NCI-H460 (cell line): ENCODE measurements at places on chromosomes 2 and 18.

DNA sequence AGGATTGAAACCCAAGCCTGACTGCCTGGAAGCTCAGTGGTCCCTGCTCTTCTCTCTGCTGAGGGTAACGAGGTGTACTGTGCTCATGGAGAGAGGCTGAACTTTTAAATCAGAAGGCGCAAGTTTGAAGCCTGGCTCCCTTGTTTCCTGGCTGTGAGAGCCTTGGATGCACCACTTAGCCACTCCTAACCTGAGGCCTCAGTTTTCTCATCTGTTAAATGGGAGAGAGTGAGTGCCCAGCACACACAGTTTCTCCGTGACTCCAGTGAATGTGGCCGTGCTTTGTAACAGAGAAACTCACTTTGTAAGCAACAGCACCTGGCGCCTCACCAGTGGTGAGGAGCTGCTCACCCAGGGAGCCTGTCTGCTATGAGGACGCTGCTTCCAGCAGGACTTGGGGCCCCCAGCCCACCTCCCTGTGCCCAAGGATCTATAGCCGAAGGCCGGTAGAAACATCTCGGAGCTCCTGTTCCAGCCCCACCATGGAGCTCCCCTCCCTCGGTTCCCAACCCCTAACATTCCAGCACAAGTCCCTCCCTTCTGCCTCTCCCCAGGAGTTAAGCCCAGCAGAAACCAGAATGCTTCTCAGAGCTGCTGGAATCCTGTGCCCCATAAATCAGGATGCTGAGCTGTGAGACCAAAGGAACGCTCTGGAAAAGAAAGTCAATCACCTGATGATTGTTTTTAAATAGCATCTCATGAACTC, 20.3 kb upstream of the KCNK3 start:
- DNase-seq = no peak

DNA sequence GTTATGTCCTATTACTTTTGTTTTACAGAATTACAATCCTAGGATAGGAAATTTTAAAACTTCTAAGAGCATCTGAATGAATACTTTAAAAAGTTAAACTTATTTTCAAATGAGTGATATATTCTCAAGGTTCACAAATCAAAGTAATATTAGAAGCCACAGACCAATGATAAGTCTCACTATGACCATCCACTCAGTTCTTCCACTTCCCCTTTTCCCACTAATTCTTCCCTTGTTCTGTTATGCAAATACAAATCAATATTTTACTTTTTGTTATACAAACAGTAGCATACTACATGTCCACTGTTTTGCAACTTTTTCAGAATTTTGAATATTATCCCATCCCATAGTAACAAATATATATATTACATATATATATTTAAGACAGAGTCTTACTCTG, 20.2 kb downstream of the USP37 start:
- no peak for DNase-seq

GRCh38 chr18:36169938-36170337, 17.4 kb upstream of the MOCOS start:
- no peak for DNase-seq

GRCh38 chr2:199460846-199461710, 3.3 kb upstream of the SATB2 start:
- DNase-seq = no peak

GRCh38 chr2:15668611-15669305, 77.1 kb downstream of the DDX1 start:
- no peak for DNase-seq

GRCh38 chr2:216017365-216017764, 4.0 kb upstream of the MREG start:
- no peak for DNase-seq

GRCh38 chr18:21129566-21130216, 18.1 kb upstream of the ROCK1 start:
- no peak for DNase-seq

DNA sequence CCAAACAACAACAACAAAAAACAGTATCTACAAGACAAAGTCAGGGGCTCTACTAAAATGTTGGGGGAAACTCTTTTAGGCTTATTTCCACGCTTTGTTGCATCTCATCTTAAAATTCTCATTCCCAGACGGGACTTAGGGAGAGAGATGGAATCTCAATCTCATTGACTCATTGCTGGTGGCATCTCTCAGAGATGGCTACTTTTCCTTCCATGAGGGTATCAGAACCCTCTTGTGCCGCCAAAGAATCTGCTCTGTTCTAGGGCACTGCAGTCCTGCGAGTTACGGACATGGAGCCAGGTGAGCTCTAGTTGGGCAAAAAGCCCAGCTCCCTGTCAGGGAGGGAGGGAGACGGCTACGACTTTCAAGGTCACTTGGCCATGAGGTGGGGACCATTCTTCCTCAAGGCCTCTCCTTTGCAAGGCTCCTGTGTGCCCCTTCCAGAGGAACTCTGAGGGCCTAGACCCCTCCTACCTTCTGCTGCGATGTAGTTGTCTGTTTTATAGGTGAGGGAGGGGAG, 68.0 kb downstream of the MYCN start:
- no peak for DNase-seq

- no peak for DNase-seq
Measured at GRCh38 chr2:96534701-96535181, 1.8 kb upstream of the ARID5A start.

DNA sequence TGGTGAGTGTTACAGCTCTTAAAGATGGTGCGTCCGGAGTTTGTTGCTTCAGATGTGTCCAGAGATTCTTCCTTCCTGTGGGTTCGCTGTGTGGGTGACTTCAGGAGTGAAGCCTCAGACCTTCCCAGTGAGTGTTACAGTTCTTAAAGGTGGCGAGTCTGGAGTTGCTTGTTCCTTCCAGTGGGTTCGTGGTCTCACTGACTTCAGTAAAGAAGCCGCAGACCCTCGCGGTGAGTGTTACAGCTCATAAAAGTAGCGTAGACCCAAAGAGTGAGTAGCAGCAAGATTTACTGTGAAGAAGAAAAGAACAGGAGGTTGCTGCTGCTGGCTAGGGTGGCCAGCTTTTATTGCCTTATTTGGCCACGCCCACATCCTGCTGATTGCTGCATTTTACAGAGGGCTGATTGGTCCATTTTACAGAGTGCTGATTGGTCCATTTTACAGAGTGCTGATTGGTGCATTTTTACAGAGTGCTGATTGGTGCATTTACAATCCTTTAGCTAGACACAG, 34.0 kb upstream of the SPTBN1 start:
- no peak for DNase-seq

DNA sequence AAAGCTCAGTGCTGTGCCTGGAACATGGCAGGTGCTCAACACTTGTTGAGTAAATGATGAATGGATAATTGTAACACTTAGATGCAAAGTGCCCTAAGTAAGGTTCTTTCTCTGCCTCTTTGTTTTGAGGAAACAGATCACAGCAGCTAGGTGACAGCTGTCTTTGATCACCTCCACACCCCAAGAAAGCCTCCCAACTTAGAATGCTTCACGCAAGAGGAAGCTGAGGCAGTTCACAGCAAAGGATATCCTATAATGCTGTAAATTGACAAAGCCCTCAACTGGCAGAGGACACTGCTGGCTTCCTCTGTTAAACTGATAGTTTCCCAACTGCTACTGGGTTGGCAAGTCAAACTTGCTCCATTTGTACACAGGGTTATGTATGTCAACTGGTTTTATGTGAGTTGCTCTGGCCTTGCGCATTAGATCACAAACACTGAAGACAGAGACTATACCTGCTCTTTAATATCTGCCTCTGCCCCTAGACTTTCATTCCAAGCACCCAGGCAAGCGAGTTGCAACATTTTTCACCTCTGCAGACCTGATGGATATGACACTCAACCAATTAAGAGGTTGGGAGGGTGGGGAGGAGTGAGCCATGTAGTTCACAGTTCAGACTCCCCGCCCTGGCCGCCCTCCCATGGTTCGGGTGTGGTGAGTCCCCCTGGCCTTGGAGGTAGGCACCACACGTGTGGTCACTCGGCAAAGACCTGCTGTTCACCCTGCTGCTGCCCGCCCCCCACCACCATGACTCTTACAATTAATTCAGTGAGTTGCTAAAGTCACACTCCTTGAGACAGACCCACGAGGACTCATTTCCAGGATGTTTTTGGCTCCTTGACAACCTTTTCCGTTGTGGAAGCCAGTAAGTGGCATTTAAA, 4.8 kb upstream of the MALL start:
- no peak for DNase-seq

- no peak for DNase-seq
Measured at GRCh38 chr2:37645362-37645761, 26.1 kb downstream of the CDC42EP3 start.

DNA sequence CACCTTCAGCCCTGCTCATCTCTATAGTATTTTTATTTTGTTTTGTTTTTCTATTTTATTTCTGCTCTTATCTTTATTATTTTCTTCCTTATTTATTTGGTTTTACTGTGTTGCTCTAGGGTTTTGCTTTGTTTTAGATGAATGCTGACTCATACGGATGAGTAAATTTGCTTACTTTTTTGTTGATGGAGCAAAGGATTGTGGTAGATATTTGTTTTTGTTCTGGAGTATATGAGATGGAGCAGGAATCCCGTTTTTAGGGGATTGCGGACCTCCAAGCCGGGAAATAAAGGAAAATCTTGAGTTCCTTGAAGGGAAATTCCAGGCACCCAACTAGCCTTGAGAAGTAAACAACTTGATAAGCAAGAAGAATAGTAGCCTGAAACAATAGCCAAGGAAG, 15.3 kb upstream of the COLEC12 start:
- DNase-seq = no peak

DNA sequence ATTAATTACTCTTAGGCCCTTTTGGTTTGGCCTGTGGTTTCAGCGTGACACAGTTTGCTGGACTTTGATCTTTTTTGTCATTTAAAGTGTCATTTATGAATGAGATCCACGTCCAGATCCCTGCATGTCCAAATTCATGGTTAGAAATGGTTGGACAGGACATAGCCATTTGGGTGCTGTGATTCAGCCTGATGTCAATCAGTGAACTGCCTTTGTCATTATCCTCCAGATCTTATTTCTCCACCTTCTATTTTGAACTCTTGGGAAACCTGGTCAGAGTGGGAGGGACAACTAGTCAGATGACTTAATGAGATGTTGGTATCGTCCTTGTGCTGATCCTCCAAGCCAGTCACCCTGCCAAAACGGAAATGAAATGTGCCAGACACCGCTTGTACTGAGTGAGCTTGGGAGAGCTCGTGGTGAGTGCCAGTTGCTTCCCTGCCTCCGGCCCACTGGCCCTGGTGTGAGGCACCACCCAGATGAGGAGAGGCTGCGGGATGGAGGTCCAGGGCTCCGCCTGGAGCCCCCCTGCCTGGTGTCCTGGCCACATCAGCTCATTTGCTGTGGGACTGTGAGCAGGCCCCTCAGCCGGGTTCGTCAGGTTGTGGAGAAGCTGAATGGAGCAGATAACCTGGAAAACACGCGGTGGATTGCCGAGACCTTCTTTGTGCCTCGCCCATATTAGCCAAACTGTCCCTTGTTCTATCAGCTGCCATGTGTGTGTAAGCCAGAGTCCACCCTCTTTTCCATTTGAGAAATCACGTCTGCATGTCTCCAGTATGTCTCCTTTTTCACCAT, 70.1 kb downstream of the DGKD start:
- DNase-seq = no peak

GRCh38 chr2:4908461-4908860, 783.7 kb upstream of the SOX11 start:
- DNase-seq = no peak

- no peak for DNase-seq
Measured at GRCh38 chr18:35466815-35467623, 30.7 kb downstream of the INO80C start.

GRCh38 chr2:157747695-157748370, 119.2 kb upstream of the ACVR1C start:
- DNase-seq = no peak

DNA sequence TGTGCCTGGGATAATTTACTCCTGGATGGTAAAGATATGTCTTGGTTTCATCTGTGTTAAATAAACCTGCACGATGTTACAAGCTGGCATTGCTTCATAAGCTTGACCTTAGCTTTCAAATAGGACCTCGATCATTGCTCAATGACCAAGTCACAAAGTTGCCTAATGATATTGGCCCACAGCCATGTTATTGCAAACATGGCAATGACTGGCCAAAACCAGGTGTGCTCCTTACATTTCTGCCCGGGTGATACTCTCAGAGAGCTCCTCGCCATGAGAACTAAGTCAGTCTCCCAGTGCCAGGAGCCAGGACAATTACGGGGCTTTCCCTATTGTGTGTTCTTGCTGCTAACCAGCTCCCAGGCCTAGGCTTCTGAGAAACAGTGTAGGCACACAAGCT, 72.5 kb upstream of the CYP1B1 start:
- peak; percentile 47 for DNase-seq

DNA sequence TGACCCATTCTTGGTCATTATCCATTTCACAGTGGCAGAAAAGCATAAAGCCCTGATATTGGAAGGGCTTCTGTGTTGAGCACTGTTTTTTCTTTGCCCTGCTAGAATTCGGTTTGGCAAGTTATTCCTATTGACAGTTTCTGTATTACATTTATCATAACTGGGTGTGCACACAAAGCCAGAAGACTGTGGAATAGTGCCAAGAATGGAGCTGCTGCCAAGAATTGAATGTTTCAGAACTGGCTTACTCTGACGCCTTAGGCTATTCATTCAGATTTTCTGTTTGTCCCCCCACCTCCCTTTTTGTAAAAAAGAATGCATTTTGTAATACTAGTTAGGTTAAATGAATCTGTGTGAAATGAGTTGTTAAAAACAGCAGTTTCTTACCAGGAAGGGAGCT, 12.7 kb downstream of the KDM3A start:
- no peak for DNase-seq
